ENCODE measurements at places on chromosomes 3 and 15.

DNA sequence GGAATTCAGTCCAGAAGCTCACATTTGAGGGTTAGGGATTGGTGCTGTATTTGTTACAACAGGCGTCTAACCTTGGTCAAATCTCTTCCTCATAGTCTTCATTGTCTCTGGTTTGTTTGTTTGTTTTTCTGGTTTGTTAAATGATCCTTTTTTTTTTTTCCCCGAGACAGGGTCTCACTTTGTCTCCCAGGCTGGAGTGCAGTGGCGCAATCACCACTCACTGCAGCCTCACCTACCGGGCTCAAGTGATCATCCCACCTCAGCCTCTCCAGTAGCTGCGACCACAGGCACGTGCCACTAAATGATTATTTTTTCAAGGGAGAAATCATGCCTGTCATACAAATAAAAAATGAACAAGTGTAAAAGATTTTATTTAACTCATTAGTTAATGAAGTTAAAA, 14.3 kb upstream of the ADPGK start:
- peak; percentile 13 for DNase-seq

DNA sequence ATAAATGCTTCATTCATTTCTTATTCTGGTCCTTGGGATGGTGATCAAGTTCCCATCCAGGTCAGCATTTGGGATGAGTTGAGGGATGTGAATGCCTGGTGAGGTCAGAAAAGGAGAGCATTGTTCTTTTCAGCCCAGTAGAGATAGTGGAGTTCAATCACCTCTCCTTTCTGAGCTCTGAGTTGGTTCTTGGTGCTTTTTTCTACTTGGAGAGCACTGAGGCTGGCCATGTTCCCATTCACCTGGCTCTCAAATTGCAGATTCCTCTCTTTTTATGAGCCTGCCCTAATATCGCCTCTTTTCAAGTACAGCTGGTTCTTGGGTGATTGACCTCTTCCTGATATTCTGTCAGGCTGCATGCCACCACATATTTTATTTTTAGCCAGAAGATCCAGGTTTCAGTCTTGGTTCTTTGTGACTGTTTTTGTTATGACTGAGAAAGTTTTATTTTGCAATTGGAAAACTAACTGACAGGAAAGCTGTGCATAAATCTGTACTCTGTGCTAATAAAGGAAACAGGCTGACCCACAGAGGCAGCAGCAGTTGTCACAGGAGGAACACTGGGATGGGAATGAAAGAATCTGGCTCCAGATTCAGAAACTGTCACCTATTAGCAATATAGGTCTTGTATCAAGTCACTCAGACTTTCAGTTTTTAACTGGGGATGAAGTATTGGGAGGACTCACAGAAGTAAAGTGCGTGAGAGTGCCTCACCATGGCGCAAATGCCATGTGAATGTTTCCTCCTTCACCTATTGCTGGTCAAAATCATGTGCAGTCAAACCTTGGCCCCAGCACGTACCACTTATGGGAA, 10.7 kb downstream of the AQP9 start:
- DNase-seq, result no peak

DNA sequence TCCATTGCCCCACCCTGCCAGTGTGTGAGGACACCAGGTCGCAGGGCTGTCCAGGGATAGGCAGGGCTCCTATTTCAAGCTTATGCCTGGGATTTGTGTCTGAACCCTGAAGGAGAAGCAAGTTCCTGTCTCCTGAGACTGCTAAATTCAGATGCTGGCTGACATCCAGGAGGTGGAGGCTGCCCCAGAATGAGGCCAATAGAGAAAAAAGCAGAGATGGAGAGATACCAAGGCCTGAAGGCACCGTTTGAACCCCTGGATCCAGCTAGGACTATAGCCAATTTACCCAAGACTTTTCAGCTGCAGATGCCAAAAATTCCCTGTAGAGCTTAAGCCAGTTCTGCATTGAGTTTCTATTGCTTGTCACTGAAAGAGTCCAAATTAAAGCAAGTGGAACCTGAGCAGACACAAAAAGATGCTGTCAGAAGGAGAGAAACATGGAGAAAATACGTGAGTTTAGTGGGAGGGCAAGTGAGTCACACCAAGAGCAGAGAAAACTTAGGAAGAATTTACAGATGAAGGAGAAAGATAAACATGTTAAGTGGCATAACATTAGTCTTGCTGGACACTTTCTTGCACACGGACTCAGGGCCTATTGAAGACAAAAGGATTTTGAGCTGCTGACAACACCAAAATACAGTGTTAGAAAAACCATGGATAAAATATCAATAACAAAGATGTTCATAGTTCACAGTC, 148.6 kb downstream of the CNTN3 start:
- DNase-seq, result peak; percentile 9

DNA sequence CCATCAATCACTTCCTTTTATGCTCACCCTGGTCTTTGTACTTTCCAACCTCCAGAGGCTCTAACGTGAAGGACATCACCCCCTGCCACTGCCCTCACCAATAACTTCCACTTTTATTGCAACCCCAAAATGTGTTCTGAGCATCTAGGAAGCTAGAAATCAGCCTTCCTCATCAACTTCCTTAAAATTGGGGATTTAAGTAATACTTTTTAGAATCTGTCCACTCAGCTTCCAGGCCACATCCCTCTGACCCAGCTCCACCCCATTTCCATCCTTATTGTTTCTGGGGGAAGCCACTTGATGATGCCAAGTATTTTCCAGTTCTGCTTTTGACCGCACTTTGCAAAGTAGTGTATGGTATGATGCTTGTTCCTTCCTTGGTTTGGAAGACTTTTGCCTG, 73.5 kb upstream of the XCR1 start:
- DNase-seq, result no peak

DNA sequence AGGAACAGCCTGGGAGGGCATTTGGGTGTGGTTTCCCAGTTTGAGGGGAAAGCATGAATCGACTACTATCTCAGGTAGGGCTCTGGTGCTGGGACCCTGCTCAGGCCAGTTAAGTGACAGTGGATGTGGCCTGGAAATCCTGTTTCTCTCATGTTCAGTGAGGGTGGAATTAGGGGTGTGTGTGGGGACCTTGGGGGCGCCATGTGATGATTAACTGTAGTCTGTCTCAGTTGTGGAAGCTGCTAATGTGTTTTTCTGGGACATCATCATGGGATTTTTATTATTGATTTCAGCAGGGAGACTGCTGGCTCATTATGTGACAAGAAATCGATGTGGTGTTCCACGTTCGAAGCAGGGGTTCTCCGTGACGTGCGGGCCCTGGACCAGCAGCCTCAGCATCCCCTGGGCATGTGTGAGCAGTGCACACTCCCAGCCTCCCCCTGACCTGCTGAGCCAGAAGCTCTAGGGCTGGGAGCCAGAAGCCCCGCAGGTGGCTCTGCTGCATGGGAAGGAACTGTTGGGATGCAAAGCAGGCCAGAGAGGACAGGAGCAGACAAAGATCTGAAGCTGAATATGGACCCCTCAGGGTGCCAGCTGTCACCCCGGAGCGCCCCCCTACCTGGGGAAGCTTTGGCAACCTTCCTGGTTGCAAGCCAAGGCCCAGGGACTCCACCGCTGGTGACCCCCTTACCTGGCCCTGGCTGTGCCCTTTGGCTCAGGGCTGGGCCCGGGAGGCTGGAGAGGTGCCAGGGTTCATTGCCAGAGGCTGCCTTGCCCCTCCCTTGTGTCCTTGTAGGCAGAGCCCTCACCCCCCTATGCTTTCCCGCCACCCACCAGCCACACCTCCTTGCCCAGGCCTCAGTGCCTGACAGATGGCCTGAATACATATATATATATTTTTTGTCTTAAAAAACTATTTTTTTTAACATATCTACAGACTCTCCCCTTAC, 149.8 kb downstream of the APBA2 start:
- DNase-seq, result no peak

GRCh38 chr15:100686021-100686724, 83.8 kb downstream of the ASB7 start:
- DNase-seq, result no peak

DNA sequence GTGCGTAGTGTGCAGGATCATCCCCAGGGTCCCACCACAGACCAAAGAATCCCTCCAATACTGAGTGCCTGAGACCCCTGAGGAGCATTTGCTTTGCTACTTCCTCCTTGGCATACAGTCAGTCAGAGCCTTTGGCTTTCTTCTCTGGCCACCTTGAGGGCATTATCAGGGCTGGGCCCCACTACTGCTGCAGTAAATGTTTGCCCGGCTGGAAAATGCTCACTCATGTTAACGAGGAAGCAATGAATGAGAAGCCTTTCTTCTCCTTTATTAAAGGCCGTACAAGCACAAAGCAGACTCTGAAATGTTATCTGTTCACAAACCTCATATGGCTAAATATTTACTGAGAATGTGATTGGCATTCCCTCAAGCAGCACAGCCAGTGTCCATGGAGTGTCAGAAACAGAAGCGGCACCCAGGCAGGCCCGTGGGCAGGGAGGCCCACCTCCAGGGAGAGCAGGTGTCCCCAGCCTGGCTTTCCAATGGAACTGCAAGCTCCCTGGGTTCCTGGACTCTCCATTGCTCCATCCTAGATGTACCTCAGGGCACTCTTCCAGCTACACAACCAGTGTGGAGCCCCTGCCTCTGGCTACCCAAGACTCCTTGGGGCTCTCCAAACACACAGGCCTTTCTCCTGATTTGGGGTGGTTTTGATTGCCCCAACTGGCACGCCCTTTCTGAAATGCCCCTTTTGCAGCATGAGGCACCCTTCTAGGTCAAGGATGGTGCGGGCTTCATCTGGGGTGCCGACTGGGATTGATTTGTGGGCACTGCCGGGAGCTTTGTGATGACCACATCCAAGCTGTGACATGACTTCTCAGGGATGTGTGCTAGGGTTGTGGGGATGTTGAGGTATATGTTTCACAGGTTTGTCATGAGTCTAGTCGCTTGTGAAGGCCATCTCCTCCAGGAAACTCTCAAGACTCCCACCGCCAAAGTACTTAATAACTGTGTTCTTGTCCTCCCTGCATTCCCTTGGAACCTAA, 195.6 kb downstream of the FAM43A start:
- DNase-seq, result no peak

- DNase-seq, result peak; percentile 77
Measured at GRCh38 chr3:52845157-52845556, 10.3 kb upstream of the MUSTN1 start.

DNA sequence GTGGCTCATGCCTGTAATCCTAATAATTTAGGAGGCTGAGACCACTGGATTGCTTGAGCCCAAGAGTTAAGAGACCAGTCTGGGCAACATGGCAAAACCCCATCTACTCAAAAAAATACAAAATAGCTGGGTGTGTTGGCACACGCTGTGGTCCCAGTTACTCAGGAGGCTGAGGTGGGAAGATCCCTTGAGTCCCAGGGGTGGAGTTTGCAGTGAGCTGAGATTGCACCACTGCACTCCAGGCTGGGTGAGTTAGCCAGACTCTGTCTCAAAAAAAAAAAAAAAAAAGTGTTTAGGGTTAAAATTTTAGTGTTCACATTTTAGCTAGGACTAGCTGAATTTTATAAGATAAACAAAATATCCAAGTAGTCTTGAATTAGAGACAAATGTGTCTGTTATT, 1340.1 kb upstream of the EPHA6 start:
- DNase-seq, result no peak

DNA sequence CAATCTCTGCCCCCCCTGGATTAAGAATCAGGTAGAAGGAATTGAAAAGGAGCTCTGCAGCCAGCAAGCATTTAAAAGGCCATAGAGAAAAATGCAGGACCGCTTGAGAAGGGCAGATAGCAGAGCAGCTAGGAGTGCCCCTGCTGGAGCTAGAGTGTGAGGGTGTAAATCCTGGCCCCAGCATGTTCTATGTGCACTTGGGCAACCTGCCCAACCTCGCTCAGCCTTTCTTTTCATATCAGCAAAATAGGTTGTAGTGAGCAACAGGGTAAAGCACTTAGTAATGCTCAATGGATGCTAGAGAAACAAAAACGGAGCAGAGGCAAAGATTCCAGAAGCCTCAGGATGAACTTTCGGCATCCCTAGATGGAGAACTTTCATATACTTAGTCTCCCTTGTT, 25.0 kb upstream of the THBS1 start:
- DNase-seq, result no peak

- DNase-seq, result peak; percentile 45
Measured at GRCh38 chr3:178436773-178437172, 99.5 kb upstream of the KCNMB2 start.

- no peak for DNase-seq
Measured at GRCh38 chr3:195159117-195159813, 111.7 kb downstream of the XXYLT1 start.

DNA sequence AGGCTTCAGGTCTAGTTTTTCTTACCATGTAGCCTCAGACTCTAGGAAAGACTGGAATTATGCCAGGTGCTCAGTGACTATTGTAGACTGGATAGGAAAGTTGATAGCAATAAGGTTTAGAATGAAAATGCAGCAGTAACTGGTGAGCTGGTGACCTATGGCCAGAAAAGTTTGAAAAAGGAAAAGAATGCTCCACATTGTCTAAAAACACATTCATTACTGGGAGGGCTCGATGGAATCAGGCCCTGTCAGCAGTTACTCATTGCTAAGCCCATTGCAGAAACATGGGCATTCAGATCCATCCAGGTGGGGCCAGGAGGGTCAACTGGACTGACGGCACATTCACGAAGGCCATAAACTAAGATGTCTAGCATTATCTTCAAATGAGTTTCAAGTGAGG, 8.7 kb upstream of the MBNL1 start:
- no peak for DNase-seq

GRCh38 chr15:61227269-61227949, 1.7 kb downstream of the RORA start:
- DNase-seq, result peak; percentile 65

DNA sequence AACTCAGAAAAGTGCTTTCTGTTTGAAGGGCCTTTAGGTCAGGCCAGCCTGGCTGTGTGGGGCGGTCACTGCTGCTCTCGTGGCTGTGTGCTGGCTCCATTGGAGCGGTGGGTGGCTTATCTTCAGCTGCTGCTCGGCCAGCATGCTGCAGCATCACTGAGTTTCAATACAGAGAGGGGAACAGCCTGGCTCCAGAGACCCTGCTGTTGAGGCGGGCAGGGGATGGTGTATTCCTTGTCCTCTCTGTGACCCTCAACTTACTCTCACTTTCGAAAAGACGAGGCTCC, 248.5 kb upstream of the ONECUT1 start:
- DNase-seq, result no peak

GRCh38 chr15:37695719-37696118, 238.7 kb upstream of the TMCO5A start:
- no peak for DNase-seq

- no peak for DNase-seq
Measured at GRCh38 chr3:13826672-13827071, 53.2 kb downstream of the WNT7A start.

DNA sequence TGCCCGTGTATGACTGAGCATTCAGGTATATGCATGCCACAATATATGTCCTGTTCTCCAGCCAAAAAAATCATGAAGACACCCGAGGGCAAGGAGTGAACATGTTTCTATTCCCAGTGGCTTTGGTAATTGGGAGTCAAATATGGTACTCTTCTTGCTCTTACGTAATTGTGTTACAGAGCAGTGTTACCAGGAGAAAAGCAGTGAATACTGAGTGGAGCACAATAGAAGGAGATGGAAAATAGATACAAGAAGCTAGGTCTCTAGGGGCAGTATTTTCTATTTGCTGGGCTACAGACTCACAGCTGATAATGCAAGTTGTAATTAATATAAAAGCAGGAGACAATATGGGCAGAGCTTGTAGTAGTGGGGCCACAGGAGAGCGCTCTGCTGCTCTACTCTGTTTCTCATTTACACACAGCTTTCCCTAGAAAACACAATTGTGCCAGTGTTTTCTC, 13.2 kb downstream of the MEIS2 start:
- no peak for DNase-seq

GRCh38 chr15:68485721-68486360, 53.9 kb upstream of the ITGA11 start:
- DNase-seq, result no peak
